NCI-H446 (cell line): ENCODE measurements at places on chromosomes 16 and 17.

- no peak for DNase-seq
These were observed 18.9 kb upstream of the KCNH6 start for GRCh38 chr17:63504261-63504660.

GRCh38 chr17:6480303-6480675 is 36.0 kb downstream of the PIMREG start:
- DNase-seq: no peak

DNA sequence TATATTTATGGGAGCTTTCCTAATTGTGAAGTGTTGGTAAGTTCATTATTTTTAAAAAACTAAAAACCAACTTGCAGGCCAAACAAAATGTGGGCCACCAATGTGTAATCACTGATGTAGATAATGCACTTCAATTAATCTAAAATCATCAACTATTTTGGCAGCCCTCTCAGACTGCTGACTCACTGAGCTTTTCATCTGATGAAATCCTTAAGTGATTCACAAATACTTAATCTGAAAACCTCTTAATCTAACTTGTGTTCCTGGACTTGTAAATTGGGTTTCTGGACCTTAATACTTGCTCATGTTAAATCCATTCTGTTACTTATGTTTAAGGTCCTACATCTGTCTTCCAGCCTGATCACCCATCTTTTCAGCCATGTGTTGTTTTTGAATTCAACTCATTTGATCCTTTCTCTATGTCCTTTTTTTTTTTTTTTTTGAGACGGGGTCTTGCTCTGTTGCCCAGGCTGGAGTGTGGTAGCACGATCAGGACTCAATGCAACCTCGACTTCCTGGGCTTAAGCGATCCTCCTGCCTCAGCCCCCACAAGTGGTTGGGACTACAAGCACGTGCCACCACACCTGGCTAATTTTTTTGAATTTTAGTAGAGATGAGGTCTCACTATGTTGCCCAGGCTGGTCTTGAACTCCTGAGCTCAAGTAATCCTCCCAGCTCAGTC is 39.0 kb downstream of the PRKCB start:
- DNase-seq: no peak

GRCh38 chr16:17845031-17845430 is 374.3 kb upstream of the XYLT1 start:
- DNase-seq: no peak

- no peak for DNase-seq
These were observed 103.0 kb upstream of the SHISA6 start for GRCh38 chr17:11138023-11138422.

- DNase-seq: no peak
These were observed 11.5 kb downstream of the GP2 start for GRCh38 chr16:20315764-20316163.

DNA sequence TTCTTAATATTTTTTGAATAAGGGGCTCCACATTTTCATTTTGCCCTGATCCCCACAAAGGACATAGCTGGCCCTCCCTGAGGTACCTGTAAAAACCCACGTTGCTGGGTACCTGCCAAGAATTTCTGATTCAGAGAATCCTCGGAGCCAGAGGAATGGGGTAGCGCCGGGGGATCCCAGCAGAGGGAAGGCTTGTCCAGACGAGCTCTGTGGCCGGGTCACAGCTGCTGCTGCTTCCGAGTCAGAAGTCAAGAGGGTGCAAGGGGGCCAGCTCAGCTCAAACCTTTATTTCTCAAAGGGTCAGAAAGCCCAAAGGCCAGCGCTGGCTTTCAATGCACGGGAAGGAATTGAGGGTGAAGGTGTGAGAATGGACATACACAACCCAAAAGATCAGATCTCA is 68.9 kb upstream of the SDK2 start:
- DNase-seq: no peak

DNA sequence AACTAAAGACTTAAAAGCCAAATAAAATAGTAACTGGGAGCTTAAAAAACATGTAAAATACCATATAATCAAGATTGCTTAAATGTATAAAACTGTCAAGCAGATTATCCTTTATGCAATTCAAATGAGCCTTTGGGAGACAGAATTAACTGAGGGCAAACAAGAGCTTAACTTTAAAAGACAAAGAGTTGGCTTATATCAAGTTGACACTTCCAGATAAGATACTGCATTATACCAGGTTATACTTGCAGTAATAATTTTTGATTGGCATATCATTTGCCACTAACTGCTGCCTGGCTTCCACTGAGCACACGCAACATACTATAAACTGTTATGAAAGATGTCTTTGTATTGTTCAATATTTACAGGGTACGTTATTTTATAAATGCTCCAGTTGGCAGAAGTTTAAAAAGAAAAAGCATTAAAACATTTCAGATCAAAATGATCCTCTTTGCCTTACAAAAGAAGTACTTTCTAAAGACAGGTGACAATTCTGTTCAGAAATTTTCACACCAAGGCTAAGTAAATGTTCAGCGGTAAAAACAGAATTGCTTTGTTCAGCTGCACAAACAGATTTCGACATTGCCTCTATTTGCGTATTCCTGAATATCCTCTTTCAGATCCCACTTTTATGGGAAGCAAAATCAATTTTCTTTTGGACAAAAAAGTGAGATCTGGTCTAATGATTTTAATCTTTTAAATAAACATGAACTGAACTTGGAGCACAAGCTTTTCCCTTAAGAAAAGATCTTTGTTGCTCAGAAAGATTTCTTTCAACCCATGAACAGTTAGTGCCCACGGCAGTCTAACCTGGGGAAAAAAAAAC is 50.7 kb downstream of the TOX3 start:
- DNase-seq: no peak

DNA sequence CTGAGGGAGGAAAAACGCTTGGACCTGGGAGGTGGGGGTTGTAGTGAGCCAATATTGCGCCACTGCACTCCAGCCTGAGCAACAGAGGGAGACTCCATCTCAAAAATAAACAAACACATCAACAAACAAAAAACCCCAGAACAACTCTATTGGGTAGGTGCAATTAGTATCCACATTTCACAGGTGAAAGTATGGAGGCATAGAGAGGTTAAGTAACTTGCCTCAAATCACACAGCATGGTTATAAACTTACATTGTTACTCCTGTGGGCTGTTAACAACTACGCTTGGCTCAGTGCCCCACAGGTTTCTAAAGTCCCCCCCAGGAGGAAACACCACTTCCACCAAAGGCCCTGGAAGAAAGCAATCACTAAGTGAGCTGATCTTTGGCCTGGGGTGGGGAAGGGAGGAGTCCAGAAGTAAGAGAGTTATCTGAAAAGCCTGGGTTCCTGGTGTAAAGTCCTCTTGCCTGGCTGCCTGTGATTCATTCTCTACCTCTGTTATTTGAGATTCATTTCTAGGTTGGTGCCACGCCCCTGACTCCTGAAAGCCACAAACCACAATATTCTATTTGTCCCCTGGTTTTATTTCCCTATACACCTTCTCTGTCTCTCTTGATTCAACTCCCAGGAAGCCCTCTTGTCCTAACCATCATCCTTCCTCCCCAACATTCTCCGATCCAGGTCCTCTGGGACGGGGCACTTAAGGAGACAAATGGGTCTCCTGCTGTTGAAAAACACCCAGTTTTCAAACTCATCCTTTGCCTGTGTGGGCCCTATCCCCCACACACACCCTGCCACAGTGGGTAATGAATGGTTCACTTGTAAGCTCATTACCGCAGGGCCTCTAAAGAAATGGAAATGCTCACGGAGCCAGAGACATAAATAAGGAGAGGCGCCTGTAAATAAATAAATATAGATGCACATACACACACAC is 195.4 kb downstream of the XYLT1 start:
- DNase-seq: no peak

GRCh38 chr17:48961516-48962233 is 6.7 kb downstream of the GIP start:
- no peak for DNase-seq

- DNase-seq: no peak
These were observed 120.5 kb downstream of the ZFHX3 start for GRCh38 chr16:72927199-72928089.

- no peak for DNase-seq
These were observed 2.8 kb upstream of the NHERF1 start for GRCh38 chr17:74745548-74746177.

GRCh38 chr16:11090232-11090631 is 145.9 kb downstream of the CLEC16A start:
- no peak for DNase-seq

GRCh38 chr17:43663383-43663782 is 1.7 kb upstream of the MEOX1 start:
- no peak for DNase-seq

GRCh38 chr16:78705694-78706093 is 606.2 kb downstream of the WWOX start:
- DNase-seq: no peak

GRCh38 chr16:63695347-63695746 is 1426.5 kb downstream of the CDH11 start:
- no peak for DNase-seq

GRCh38 chr16:68022728-68023537 is at the start of the genes DDX28 and DUS2:
Gene DDX28, minus strand, starts transcription at chr16:68023232. Its CDS starts 30 bp downstream, at chr16:68023202.
Gene DUS2, plus strand, starts transcription at chr16:68023284. Its CDS starts 14,740 bp downstream, at chr16:68038024.
- peak; percentile 34 for DNase-seq

GRCh38 chr16:55500530-55501011 is 8.3 kb upstream of the LPCAT2 start:
- peak; percentile 13 for DNase-seq

DNA sequence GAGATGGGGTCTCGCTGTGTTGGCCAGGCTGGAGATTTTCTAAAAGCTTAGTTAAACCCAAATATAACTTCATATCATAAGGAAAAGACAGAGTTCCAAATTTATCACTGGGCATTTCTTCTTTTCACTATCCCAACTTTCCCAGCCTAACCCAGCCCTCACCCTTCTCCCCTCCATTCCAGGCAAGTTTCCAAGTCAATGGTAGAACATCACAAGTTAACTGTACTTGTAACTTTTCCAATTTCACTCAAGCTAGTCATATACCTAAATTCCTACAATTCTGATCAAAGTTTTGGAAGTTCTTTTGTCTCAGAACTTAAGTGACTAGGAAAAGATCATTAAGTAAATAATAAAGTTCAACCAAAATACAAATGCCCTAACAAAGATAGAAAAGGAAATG is 61.2 kb downstream of the USP32 start:
- no peak for DNase-seq

DNA sequence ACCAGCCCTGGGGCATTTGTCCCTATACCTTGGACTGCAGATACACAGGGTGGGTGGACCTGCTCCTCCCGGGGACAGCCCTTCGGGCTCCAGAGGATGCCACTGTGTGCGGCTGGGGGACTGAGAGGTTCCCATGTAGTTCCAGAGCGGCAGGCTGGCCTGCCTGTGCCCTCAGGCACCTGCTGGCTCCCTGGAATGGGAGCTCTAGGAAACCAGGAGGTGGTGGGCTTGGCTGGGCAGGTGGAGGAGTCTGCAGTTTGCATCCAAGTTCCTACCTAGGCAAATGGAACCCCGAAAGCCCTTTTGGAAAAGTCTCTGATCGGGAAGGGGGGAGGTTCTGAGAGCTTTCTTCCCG is 982 bp downstream of the DBNDD1 start:
- no peak for DNase-seq

- no peak for DNase-seq
These were observed 45.5 kb downstream of the ZCCHC14 start for GRCh38 chr16:87447323-87447722.

- DNase-seq: no peak
These were observed 5.0 kb upstream of the DUS1L start for GRCh38 chr17:82070611-82071010.

DNA sequence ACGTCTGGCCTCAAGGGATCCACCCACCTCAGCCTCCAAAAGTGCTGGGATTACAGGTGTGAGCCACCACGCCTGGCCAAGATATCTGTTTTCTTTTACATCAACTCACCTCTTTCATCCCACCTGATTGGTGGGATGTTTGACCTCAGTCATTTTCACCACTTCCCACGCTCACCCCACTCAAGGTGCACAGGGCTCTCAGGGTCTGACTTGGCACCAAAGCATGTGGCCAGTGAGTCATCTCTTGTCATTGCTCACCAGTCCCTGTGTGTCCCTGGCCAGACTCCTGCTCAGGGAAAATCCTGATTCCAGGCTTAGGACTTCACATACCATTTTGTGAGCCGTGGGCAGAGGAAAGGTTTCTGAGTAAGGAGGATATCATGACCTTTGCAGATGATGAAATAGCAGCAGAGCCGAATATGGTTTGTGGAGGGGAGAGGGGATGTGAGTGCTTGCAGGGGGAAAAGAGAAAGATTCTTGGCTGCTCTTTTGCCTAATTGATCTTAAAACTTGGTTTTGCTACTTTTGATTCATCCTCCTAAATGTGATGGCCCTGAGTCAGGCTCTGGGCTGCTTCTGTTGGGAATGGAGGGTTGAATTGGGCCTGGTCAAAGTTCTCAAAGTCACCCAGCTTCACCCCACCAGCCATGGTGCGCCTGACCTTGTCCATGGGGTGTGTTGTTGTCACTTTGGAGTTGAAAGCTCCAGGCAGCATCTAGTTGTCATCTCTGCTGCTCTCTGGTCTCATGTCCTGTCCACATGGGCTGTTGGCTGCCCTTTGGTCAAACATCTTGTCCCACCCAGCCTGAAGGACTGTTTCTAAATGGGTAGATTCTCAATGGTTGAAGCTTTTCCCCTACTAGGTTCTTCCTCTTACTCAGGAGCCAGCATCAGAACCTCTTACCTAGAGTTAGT is 6.0 kb upstream of the KCNH6 start:
- no peak for DNase-seq

DNA sequence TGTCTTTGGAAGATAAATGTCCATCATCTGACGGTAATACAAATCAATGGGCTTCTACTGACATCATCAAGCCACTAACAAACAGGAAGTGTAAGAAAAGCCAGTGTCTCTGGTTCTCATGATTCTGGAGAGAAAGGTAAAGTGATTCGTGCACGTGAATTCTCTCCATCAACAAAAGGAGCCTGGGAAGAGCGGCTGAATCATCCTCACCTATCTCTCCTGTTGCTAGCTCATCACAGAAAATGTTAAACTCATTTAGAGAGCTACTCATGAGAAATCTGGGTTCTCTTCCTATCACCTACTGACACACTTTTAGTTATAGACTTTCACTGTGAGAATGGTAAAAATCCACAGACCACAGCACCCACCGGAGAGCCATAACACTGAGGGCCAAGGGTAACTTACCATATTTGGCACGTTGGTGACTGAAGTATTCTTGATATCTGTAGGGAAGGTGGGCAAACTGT is 70.3 kb downstream of the CREBBP start:
- DNase-seq: no peak

DNA sequence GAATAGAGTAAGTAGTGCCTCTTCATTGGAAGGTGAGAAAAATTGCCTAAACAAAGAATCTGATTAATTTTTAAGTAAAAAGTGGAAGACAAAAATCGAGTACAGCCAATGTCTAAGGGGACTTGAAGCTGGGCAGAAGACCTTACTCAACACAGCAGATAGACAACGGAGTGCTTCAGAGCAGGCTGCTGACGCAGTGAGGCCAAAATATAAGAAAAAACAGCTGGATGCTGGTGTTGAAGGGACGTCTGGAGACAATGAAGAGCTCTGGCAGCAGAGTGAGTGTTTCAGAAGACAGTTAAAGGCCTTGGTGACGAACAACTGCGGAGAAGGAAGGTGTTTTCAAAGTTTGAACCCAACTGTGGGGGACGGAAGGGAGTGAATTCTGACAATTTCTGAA is 169.8 kb downstream of the MRTFB start:
- no peak for DNase-seq

GRCh38 chr16:28549301-28549899 is 4.3 kb upstream of the SGF29 start:
- peak; percentile 40 for DNase-seq

- DNase-seq: no peak
These were observed 115.6 kb upstream of the SDK2 start for GRCh38 chr17:73759734-73760438.

- no peak for DNase-seq
These were observed 560 bp downstream of the EFNB3 start for GRCh38 chr17:7705269-7706255.

- no peak for DNase-seq
These were observed 522 bp upstream of the GLG1 start for GRCh38 chr16:74607310-74607961.

- DNase-seq: no peak
These were observed 14.4 kb downstream of the CACNB1 start for GRCh38 chr17:39183045-39183444.
